ENCODE measurements at places on chromosomes 11 and 22.

DNA sequence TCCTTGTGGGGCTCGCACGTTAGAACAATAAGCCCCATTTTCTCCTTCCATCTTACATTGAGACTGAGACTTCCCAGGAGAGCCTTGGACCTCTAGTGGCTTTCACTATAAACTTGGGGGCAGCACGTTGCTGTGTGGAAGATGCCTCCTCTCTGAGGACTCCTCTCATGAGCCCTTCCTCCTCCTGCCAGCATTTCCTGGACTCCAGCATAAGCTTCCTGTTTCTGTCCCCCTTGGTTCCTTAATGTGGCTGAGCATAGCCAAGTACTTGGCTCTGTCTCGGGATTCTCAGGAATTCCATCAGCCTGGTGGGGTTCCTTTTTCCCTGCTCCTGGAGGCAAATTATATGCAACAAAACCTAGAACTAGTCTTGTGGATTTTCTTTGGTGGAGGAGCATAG, 38.8 kb upstream of the UBASH3B start:
- no peak for DNase-seq

DNA sequence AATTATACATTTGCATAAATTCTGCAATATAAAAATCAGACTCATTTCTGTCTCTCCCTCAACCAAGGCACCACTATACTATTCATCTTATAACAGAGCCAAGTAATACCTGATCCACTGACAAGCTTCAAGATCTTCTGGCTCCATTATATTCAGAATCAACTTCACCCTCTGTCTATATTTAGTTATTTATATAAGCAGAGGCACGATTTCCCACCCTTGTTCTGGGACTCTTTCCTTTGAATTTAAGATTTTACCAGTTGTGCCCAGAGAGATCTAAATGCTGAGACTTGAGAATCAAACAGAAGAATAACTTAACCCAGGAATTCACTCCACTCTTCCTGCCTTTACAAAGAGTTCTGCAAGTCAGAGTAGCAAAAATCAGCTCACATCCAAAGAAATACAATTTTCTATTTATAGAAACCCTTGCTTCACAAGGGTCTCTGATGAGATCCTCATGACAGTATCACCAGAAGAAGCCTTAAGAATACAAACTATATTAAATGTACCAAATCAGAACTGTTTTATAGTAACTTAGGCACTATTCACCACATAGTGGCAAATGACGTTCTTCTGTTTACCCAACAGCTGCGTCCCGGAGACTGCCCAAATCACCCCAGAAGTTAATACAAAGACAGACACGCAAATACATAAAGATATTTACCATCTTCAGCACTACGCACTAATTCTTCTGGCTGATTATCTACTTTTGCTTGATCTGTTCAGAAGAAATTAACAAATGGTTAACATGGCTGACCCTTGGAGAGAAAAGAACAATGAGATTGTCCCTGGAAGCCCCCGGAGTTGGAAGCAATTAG, 32.3 kb upstream of the CCDC89 start:
- no peak for DNase-seq

- no peak for DNase-seq
Observed at GRCh38 chr11:11390068-11390771, 37.2 kb upstream of the CSNK2A3 start.

GRCh38 chr11:122104341-122104740, 11.7 kb downstream of the BLID start:
- no peak for DNase-seq

- DNase-seq, result no peak
Observed at GRCh38 chr11:18700872-18701271, 2.3 kb downstream of the TMEM86A start.

- no peak for DNase-seq
Observed at GRCh38 chr11:33699515-33700062, 1.0 kb downstream of the C11orf91 start.

DNA sequence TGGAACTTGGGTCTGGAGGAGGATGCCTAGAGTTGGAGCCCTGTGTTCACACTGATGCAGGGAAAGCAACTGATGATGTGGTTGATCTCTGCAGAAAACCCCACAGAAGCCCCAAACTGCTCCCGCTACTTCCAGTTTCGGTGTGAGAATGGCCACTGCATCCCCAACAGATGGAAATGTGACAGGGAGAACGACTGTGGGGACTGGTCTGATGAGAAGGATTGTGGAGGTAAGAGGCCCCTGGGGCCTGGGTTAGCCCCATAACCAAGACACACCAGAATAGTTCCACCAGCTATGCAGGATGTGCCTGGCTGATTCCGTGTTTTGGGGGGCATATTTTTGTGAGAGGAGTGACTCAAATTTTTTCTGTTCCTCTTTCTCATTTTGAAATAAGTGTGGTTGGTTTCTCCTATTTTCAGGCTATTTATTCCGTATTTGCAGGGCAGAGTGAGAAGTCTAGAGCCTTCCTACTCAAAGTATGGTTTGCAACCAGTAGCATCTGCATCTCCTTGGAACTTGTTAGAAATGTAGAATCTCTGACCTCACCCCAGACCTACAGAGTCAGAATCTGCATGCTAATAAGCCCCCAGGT, 137.3 kb upstream of the SORL1-AS1 start:
- DNase-seq, result no peak

- DNase-seq, result no peak
Observed at GRCh38 chr11:30893318-30893717, 307.2 kb upstream of the MPPED2 start.

GRCh38 chr22:48268771-48269552, 1506.5 kb downstream of the TBC1D22A start:
- DNase-seq, result no peak

GRCh38 chr11:11407065-11407762, 54.2 kb upstream of the CSNK2A3 start:
- DNase-seq, result no peak

- no peak for DNase-seq
Observed at GRCh38 chr11:111302298-111302697, 4.0 kb downstream of the POU2AF3 start.

DNA sequence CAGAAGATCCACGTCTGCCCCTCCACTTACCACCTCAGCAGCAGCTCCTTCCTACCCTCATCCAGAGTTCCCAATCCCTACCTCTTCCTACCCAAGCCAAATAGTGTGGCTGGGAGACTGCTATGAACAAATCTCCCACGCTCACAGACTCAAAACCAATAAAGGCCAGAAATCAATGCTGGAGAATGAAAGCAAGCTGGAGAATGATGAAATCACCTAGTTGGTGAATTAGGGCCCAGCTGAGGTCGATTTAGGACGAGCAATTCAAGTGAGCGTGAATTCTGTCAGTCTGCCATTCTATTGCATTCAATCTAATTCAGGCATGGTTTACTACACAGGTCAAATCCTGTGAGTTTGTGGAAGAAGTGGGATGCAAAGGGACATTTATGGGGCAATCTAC, 22.5 kb downstream of the COMMD9 start:
- DNase-seq, result no peak

- no peak for DNase-seq
Observed at GRCh38 chr11:86197448-86197847, 47.1 kb upstream of the EED start.

- peak; percentile 28 for DNase-seq
Observed at GRCh38 chr11:69888483-69889181, 69.4 kb upstream of the FGF3 start.

DNA sequence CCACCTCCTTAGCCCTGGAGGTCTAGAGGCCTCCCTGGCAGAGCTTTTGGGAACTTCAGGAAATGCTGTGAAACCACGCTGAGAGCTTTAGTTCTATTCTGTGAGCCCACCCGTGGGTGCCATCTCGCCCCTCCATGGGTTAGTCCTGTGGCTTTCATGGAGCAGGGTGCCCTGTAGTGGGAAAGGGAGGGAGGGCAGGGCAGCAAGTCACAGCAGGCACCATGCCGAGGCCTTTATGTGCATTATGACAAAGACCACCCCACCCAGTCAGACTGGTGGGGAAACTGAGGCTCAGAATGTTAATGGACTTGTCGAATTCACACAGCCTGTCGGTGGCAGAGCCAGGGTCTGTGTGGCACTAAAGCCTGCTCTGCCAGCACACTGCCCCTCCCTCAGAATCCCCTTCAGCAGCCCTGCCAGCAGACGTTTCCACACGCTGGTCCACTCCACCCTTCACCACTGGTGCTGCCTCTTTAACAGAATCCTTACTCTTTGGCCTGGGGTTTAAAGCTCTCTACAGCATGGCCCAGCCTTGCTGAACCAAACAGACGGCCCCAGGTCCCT, 13.4 kb downstream of the TMPRSS13 start:
- DNase-seq, result no peak

DNA sequence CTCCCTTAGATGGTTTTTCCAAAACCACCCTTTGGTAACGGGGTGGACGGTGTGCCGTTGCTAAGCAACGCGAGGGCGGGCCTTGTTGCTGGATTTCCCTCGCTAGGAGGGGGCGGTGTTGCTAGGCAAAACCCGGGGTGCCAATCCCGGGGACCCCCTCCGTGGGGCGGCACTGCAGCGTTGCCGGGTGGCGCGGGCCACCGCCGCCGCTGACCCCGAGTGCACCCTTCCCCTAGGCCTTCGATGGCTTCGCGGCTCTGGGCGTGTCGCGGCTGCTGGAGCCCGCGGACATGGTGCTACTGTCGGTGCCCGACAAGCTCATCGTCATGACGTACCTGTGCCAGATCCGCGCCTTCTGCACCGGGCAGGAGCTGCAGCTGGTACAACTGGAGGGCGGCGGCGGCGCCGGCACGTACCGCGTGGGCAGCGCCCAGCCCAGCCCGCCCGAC, 8.9 kb downstream of the EHBP1L1 start:
- no peak for DNase-seq

- DNase-seq, result no peak
Observed at GRCh38 chr22:41110968-41111367, 18.6 kb downstream of the EP300 start.

DNA sequence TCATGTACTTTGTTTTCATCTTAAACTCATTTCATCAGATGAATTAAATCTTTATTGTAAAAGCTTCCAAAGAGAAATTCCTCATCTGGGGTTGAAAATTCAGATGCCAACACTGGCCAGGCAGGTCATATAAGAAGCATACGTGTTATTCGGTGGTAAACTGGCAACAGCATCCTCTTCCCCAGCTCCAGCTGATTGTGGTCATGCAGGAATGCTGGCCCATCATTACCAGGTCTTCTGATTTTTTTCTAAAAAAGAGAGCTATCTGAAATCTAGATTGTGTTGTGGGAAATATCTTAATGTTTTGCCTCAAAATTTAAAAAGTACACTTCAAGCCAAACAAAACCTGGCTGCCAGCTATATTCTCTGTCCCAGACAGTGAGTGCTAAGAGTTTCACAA, 53.6 kb downstream of the ARFGAP2 start:
- no peak for DNase-seq

DNA sequence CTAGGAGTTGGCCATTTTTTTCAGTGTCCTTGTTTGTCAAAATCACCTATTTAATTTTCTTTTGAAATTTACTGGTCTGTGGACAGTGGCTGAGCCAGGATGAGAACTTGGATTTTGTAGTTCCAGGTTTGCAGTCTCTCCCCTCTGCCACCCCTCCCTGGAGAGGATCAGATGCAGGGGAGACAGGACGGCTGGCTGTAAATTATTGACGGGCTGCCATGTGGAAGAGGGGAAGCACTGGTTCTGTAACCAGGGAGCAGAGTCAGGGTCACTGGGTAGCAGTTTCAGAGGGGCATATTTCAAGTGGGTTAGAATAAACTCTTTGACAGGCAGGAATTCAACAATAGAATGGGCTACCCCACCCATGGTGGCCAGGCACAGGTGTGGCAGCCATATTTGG, 20.6 kb upstream of the YWHAH start:
- DNase-seq, result no peak

DNA sequence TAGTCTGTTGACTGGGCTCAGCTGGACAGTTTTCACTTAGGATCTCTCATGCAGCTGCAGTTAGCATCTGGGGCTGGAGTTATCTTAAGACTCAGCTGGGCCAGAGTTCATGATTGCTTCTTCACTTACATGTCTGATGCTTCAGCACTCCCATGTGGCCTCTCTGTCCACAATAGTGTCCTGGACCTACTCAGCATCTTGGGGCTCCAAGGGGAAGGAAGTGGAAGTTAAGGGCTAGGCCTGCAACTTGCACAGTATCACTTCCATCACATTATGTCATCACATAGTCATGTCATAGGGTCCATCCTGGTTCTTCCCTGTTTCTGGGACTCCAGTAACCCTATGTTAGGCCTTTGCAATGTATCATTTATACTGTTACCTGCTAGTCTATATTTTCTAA, 115.9 kb downstream of the C11orf65 start:
- no peak for DNase-seq

DNA sequence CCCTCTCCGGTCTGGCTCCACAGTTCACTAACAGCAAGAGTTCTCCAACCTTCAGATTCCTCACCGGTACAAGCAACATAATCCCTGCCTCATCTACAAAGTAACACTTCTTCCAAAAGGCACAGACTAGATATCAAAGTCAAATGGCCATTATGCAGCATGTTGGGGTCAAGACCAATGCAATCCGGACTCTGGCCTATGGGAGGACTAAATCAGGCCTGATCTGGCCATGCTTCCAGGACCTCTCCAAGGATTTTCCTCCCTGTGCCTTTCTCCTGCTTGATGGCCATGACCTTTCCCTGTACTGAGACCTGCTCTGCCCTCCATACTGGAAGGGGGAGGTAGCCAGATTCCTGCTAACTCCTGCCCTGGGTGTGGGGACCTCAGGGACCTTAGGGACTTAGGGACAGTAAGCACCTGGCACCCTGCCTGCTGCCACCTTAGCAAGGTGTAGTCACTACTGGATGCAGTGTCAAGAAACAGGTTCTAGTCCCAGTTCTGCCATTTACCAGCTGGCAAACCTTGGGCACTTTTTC, 6.7 kb downstream of the TBC1D10A start:
- no peak for DNase-seq

GRCh38 chr11:60844045-60844869, 2.3 kb downstream of the CCDC86 start:
- DNase-seq, result no peak

- no peak for DNase-seq
Observed at GRCh38 chr22:23225724-23226496, 45.6 kb downstream of the BCR start.

- no peak for DNase-seq
Observed at GRCh38 chr11:47233989-47234668, 14.5 kb downstream of the ACP2 start.

DNA sequence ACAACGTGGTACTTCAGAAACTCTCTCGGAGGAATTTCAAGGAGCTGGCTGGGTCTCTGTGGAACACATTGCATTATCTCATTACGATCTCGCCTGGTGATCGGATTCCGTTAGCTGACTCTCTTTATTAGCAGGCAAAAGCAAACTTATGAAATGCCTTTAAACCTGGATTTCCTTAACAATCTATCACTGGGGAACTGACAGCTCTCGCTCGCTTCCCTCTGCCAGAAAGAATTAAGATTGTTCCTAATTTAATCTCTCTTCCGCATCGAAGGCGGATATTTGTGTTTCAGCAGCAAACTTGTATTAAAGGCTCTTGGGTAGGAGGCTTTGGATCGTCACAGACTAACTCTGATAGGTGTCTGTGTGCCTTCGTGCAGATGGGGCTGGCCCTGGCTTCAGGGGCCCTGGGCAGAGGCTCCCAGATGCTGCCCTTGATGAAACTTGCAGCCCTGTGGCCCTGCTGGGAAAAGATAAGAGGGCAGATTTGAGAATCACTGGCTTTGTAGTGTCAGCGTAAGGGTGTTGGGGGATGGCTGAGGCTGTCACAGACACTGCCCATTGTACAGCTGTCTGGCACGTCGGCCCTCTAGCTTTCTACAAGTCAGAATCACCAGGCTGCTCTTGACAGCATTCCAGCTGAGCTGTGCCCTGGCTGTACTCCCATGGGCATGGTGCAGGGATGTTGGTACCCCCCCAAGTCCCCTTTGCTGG, 162.2 kb upstream of the NECTIN1 start:
- no peak for DNase-seq
